ENCODE measurements at places on chromosomes 1 and 21.

DNA sequence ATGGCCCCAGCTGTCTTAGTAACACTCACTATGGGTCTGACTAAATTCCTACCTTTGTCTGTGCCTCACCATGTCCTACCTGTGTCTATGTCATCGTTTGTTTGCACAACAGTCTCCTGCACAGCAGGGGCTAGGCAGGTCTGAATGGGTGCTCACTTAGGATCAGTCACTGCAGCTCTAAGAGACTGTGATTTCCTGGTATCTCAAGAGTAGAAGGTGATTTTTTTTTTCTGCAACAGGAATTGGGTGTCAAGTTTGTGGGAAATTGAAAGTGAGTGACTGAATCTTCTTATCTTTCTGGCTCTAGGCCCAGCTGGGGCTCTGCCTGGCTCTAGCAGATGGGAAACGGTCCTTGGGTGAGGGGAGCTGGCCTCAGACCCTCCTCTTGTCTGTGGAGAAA lies 46.4 kb upstream of the TRABD2B start:
- no peak for DNase-seq

GRCh38 chr1:206513312-206514111 lies 6.2 kb downstream of the RASSF5 start:
- peak; percentile 86 for DNase-seq

- DNase-seq, result no peak
Measured at GRCh38 chr1:237416924-237417655, 375.1 kb downstream of the RYR2 start.

DNA sequence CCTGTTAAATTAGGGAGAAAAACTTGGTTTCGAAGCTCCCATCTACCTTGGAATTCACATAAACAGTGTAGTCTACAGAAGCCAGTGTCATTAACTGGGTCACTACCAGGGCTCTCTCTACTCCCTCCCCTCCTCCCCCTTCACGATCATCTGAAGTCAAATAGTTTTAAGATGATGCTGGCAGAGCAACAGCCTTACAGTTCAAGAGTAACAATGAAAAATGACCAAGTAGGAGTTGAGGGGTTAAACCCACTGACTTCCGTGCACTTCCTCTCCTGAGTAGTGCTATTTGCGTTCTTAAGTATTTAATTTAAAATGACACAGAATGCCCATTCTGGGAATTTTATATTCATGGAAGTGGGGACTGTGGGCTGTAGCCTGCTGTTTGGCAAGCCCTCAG lies 236.9 kb downstream of the SIPA1L2 start:
- DNase-seq, result no peak

DNA sequence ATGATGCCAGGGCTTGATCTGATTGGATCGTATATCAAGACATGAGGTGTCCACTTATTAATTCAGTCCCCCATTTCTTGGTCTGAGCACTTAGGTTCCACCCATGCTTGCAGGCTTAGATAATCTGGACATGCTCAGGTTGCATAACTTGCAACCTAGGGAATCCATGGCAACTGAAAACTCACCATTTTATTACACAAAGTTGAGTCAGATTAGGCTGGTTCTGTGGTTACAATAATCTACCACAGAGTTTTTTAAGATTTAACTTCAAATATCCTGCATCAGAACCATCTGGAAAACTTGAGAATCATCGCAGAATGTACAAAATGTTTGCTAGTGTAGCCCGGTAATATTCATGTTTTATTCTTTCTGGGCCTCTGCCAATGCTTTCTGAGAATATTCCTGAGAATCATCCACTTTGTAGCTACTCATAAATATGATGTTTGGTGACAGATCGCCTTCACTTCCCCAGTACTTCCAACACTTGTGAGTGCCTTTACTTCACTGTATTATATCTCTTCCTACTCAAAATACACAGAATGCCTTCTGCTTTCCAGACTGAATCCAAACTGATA lies 707.2 kb upstream of the ADAMTS5 start:
- DNase-seq, result no peak

DNA sequence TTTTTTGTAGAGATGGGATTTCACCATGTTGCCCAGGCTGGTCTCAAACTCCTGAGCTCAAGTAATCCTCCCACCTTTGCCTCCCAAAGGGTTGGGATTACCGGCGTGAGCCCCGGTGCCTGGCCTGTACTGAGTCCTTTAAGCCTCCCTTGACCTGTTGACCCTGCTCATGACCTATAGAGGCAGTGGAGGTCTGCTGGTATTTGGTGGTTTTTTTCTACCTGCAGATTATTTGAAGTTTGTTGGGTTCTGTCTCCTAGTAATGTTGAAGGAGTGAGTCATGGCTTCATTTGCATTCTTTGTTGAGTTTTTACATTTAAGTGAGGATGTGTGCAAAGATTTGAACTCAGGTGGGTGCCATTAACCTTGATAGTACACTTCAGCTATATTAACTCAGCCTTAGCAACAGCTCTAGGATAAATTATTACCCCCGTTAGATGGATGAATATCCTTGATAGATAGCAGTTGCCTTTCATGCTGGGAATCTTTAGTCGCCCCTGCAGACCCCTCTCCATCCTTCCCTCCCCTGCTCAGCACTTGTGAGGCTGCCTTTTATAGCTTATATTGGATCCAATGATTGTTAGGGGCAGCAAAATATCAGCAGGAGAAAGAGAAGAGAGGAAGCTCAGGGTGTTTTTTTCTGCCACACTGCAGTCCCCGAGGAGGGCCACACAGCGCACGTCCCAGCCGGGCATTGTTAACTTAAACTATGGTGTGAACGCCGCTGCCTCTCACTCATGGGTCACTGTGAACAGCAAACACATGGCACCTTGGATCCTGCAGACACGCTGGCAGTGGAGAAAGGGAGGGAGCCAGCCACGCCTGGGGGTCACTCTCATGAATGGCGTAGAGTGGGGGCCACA lies 14.9 kb upstream of the NPPB start:
- no peak for DNase-seq

DNA sequence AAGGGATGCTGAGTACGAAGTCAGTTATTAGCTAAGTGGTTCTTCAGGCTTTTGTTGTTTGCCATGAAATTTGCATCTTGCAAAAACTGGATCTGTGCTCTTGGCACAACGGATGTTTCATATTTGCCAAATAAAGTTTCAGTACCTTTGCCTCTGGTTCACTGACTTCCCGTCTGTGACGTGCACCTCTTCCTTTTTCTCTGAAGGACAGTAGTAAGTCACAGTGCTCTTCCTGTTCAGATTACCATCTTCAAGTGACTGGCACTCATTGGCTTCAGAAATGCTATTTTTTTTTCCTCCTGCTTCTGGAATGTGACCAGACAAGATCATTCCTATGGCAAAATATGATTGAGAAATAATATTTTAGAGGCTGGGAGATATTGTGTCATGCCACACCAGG lies 75.9 kb upstream of the GREM2 start:
- DNase-seq, result no peak

DNA sequence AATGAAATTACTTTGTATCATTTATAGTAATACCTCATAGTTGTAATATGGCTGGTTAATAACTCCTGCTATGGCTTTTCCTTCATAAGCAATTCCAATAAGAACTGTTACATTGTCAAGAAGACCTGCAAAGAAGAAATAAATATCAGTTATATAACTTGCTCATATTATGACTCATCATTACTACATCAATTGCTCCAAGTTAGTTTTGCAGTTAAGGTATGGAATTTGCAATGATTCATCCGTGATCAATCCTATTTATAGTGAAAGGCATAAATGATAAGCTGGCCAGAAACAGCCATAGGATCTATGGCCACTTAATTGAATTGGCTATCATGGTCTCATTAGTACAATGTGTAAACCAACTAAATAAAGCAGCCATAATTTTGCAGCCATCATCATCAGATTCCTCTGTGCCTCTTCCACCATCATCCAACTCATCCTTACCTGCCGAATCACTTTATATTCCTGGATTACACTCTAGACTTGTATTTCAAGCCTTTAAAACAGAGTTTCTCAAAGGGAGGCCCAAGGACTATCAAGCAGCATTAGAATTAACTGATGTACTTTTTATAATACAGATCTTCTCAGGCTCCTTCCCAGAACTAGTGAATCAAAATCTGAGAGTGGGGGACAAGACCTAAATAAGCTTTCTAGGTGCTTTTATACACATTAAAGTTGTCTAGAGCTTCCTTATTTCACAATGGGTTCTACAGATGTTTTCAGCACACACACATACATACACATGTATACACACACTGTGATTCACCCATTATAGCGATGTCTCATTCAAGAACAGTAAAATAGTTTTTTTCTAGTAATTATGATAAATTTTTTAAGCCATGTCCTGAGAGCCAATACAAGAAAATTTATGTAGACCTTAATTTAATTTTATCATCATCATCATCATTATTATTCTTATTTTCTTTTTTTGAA lies 21.2 kb upstream of the EPRS1 start:
- no peak for DNase-seq

DNA sequence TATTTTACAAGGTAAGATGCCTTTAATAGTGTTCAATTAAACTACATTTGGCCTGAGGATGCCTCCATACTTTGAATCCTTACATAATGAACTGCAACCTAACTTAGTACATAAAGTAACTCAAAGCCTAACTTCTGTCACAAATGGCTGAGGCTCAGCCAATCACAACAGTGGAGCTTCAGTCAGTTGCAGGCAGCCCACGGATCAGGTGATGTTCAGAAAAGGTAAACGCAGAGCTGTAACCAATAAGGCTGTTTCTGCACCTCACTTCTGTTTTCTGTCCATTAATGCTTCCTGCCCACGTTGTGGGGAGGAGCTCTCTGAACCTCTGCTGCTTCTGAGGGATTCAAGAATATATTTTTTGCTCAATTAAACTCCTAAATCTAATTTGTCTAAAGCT lies 94.8 kb upstream of the KIAA0040 start:
- DNase-seq, result no peak

GRCh38 chr1:89945852-89946476 lies 48.9 kb upstream of the ZNF326 start:
- DNase-seq, result no peak

DNA sequence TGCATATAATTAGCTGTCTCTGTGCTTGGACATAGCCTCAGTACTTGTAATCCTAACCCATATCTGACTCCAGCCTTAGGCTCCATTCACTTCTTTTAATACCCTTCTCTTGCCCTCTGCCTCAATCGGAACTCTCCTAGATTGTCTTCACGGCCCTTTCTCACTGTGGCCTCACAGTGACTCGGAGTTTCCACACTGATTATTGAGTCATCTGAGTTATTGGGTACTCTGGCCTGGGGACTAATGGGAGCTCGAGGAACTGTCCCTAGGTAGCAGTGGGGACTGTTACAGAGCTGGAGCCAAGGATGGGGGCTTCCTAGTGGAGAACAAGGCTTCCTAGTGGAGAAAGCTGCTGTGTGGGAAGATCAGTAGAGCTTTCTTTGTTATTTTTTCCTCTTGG lies 17.0 kb downstream of the TRAF5 start:
- no peak for DNase-seq

GRCh38 chr1:210482945-210483617 lies 154.4 kb downstream of the HHAT start:
- no peak for DNase-seq

DNA sequence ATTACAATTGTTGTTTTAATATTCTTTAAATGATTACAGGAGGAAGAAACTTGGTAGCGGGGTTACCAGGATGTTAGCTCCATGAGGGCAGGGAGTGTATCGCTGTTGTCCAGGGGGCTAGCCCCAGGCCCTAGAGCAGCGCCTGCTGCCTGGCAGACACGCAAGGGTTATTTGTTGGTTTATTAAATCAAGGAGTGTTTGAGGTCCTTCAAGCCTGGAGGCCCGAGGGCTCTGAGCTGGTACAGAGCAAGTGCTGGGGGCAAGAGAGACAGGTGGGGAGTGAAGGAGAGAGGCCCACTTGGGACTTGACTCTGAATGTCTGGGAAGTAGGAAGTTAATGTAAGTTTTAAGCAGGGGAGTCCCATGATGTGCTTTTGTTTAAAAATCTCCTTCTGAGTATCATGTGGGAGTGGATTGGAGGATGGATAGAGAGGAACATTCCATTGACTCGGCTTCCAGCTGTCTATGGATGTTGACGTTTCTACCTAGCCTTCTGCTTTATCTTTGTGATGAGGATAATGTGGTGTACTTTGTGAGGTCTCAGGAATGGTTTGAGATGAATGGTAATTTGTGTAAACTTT lies 8.7 kb downstream of the ITSN1 start:
- no peak for DNase-seq

DNA sequence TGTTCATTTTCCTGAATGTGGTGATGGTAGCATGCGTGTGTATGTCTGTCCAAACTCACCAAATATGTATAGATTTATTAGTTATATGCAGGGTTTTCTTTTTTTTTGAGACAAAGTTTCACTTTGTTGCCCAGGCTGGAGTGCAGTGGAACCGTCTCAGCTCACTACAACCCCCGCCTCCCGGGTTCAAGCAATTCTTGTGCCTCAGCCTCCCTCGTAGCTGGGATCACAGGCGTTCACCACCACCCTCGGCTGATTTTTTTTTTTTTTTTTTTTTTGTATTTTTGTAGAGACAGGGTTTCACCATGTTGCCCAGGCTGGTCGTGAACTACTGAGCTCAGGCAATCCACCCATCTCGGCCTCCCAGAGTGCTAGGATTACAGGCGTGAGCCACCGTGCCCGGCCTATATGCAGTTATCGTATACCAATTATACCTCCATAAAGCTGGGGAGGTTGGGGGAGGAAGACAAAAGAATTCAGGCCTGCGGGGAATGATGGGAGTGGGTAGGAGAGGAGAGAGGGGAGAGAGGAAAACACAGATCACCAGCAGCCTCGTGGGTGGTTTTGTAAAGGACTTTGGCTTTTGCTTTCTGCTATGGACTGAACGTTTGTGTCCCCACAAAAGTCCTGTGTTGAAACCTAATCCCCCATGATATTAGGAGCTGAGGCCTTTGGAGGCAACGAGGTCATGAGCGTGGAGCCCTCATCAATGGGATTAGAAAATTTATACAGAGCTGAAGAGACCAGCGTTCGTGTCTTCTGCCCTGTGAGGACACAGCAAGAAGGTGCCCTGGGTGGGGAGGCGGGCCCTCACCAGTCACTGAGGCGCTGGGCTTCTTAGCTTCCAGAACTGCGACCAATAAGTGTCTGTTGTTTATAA lies 4.4 kb upstream of the HNRNPU start:
- no peak for DNase-seq

- DNase-seq, result no peak
Measured at GRCh38 chr21:43645976-43646375, 13.3 kb downstream of the HSF2BP start.

GRCh38 chr21:33908760-33909159 lies 6.8 kb downstream of the ATP5PO start:
- DNase-seq, result no peak

DNA sequence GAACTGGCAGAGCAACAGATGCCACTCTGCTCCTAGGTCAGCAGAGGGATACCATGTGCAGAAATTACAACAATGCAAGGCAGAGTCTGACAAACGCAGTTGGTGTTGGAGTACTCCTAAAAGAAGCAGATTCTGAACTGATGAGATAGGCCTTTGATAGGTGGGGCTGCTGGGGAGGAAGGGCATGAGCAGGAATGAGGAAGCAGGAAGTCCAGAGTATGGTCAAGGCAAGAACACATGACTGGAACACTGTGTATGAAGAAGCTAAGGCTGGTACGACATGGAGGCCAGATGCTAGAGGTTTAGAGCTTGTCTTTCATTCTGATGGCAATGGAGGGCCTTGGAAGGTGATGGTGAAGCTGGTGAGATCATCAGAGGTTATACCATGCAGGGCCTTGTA lies 11.5 kb upstream of the THRAP3 start:
- DNase-seq, result no peak

GRCh38 chr1:231359113-231359512 lies 21.0 kb downstream of the SPRTN start:
- no peak for DNase-seq

Measured in NCI-H2171 (cell line).